ENCODE measurements at places on chromosomes 1 and 21.

GRCh38 chr21:45805321-45805720, 161.8 kb downstream of the PCBP3 start:
- no peak for DNase-seq

DNA sequence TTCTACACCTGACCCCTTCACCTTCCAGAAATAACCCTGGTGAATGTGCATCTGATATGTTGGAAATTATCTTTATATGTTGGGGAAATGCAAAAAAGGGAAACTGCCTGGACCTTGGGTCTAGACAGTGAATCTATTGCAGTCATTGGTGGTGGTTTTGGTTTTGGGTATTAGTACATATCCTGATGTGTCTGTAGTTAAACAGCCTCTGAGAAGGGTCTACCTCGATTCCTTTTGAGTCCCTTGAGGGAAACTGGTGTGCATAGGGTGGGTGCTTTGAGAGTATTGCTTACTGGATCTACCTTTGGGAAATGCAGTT, 127.3 kb upstream of the KIAA0040 start:
- no peak for DNase-seq

GRCh38 chr1:173355281-173356031, 121.7 kb upstream of the PRDX6 start:
- DNase-seq: no peak

GRCh38 chr1:223358826-223359225, 5.2 kb downstream of the SUSD4 start:
- DNase-seq: no peak
